Stimulated activated CD8-positive, alpha-beta memory T cell treated with anti-CD3 and anti-CD28 coated beads, Interleukin-15, amount 100 ng/mL, for 48 hours (primary cell): ENCODE measurements at places on chromosomes 11 and 22.

- no peak for DNase-seq
Observed at GRCh38 chr22:29784451-29785361, 17.5 kb downstream of the UQCR10 start.

DNA sequence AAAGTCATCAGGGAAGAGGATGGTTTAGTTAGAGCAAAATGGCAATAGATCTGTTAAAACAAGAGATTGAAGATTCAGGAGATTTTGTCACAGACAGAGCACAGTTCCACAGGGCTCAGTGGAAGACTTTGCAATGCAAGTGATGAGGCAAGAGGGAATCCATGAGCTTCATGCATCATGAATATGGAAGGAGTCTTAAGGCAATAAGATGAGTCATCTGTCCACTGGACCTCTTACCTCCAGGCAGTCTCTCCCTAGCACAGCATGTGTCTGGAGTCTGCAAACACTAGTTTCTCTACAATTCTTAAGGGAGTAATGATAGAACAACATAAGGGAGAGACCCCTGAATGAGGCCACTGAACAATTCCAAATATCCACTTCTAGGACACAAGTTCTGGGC lies 245.7 kb downstream of the NXPE2 start:
- no peak for DNase-seq

DNA sequence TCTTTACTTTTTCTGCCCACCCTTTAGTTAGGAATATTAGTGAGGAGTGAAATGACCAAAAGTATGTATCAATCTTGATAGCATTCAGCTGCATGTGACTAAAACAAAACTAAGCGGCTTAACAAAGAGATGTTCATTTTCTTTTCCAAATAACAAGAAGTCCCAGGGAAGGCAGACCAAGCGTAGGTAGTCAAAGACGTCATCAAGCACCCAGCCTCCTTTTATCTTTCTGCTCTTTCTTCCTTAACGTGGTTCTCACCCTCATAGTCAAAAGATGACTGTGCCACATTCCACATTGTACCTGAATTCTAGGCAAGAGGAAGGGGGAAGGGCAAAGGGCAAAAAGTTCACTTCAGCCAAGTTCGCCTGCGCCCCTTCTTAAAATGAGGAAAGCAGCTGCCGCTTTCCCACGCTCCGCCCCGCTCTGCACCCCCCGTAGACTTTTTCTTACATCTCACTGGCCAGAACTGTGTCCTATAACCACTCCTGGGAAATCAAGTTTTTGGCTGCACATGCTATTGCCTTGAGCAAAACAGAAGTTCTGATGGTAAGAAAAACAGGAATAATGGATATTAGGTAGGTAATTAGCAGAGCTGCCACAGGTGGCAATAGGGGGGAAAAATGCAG lies 14.6 kb upstream of the PGM2L1 start:
- DNase-seq = no peak

DNA sequence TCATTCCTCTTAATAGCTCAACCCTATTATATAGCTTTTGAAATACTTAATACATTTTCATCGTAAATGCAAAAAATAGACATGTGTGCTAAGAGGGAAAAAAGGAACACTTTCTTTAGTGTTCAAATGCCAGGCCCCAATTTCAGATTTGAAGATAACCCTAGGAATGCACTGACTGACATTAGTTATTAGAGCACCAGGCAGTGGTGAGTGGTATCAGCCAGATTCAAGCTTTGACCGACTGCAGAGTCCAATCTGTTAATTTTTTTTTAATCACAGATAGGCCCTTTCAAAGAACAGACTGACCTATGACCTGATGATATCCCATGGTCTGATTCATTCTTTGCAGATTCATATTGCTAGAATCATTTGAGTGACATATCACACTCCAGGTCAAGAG lies 874.2 kb upstream of the CHORDC1 start:
- DNase-seq = no peak

GRCh38 chr11:69005183-69005630 lies 7.8 kb downstream of the MRGPRF start:
- no peak for DNase-seq
